ENCODE measurements at places on chromosomes 1 and 21.

- no peak for DNase-seq
These were observed 852 bp downstream of the TMEM50A start for GRCh38 chr1:25338986-25339385.

DNA sequence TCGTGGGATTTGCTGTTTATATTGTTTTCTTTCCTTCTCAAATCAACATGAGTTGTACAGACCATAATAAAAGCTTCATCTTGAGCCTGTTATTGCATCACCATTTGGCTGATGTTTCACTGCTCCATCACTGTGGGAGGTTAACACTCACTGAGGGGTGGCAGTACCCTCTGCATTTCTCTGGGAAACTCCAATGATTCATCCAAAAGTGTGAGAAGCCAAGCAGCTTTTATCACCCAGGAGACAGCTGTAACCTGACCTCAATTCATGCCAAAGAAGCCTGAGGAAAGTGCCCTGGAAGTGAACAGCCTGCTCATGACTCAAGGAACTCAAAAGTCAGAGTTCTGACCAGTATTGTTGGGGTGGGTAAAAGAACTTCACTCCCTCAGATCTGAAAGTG is 84.1 kb downstream of the GPR88 start:
- DNase-seq = peak; percentile 4

GRCh38 chr1:20083178-20083944 is 13.4 kb downstream of the PLA2G5 start:
- no peak for DNase-seq

DNA sequence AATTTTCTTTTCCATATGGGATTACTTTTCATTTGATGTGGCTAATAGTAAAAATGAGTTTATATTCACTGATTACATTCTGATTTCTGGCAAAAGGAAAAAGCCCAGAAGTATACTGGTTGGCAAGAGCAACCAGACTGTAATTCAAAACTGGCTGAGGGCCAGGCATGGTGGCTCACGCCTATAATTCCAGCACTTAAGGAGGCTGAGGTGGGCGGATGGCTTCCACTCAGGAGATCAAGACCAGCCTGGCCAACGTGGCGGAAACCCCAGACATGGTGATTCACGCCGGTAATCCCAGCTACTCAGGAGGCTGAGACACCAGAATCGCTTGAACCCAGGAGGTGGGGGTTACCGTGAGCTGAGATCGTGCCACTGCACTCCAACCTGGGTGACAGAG is 14.5 kb downstream of the SYT11 start:
- DNase-seq = no peak

- DNase-seq = peak; percentile 75
These were observed 29.0 kb downstream of the TRIM62 start for GRCh38 chr1:33152685-33153432.

- no peak for DNase-seq
These were observed 5.4 kb downstream of the BARHL2 start for GRCh38 chr1:90711696-90712095.

DNA sequence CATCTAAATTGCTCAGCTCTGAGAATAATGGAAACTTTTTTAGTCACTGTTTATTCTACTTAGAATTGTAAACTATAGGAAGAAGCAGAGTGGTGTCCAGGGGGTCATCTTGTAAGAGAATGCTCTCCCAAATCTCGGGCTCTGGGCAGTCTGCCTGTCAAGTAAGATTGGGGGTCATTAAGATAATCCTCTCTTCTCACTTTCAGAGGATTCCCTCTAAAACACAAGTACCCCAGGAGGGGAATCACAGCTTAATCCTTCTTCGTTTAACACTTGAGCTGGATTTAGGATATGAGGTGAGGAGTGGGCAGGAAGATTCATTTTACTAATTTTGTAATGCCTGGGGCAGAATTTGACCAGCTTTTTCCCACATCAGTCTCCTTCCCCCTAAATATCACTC is 81.2 kb downstream of the RPS6KA1 start:
- DNase-seq = no peak

DNA sequence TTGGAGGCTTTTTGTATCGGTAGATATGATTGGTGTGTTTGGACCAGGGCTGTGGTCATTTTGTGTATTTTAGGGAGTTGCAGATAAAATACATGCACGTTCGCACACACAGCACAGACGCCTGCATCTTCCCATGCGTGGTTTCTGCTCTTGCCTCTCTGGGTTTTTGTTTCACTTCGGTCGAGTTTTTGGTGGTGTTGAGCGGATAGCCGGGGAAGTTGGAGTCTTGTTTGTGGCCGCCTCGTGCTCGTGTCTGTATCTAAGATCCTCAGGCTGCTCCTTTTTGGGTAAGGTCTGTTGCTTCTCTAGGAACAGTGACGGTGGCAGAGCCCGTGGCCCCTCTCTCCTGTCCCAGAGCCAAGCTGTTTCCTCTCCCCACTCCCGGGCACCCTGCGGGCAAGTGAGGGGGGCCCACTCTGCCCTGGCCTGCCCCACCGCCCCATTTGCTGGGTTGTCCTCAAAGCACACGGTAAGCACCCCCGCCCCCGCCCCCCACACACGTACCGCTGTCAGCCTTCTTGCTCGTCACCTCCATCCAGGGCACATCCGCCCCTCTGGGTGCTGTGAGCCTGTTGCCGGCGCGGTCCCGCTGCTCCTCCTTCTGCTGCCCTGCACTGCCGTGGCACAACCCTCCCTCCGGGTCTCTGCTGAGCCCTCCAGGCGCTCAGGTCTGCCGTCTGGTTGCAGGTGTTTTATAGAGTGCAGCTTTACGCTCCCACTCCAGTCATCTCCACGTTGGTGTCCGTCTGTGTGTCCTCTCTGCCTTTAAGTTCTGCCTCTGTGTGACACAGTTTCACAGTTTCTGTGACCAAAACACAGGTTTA is 51.9 kb downstream of the AGPAT3 start:
- no peak for DNase-seq

DNA sequence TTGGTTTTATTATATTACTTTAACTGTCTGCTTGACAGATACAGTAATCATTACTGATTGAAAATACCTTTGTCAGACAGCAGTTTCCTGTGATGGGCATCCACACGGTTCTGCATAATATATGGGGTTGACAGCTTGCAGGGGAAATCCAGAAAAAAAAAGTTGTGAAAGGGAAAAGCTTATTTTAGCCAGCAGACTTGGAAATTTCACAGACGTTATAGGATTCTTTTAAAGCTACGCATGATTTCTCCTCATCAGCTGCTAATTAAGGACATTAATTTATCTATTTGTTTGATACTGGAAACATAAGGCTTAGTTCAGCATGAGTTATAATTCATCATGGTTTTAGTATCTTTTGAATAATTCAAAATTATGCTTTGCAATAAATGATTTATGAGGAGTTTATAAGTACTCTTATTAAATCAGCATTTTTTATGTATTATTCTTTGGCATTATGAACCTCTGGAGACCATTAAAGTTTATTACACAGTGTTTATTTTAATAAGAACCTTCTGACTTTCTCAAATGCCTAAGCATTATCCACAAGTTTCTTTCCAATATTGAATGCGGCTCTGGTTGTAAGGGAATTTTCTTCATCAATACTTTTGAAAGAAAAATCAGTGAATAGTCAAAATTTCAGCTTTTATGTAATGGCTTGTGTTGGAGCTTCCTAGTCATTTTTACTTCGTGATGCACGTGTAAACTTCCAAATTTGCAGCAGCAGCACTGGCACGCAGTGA is 235.3 kb upstream of the KCNK2 start:
- DNase-seq = no peak

- DNase-seq = no peak
These were observed 20.3 kb upstream of the CLSTN1 start for GRCh38 chr1:9844106-9844505.

- no peak for DNase-seq
These were observed 90.6 kb upstream of the KCTD3 start for GRCh38 chr1:215476541-215476940.

DNA sequence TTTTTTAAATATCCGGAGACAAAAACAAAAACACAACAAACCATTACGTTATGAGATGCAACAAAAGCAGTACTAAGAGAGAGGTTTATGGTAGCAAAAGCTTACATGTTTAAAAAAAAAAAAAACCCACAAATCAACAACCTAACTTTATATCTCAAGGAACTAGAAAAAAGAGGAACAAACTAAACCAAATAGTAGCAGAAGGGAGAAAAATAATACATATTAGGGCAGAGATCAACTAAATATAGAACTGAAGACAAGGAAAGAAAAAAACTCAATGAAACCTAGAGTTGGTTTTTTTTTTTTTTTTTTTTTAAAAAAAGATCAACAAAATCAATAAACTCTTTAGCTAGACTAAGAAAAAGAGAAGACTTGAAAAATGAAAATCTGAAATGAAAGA is 34.9 kb downstream of the ZNF644 start:
- no peak for DNase-seq

DNA sequence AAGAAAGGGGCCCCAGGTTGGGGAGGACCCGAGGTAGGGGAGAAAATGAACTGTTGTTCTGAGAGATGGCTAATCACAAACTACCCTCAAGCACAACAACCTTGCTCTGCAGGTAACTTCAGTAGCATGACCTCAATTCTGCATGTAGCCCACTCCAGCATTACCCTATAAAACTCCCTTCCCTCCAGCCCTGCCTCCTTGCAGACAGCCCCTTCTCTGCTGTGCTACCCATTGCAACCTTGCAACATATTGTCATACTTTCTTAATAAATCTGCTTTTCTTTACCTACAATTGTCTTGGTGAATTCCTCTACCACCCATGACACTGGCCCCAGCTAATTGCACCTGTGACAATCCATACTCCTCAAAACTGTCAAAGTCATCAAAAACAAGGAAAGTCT is 428.9 kb downstream of the MATN1 start:
- no peak for DNase-seq

DNA sequence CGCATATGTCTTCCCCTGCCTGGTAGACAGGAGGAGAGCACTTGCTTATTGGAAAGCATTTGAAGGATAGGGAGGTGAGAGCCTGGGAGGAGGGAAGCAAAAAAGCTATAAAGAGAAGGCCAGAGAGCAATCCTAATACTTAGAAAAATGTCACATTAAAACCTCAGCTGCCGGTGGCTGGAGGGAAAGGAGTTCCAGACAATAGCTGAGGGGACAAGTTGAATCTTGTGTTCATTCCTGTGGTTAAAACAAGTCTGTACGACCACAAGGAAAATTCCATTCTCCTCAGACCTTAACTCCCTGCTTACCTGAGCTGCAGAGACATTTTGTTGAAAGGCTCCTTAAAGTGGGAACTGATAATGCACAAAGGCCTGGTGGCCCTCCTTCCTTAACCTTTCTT is 218.8 kb upstream of the CAMK1G start:
- no peak for DNase-seq

GRCh38 chr1:198267056-198267455 is 110.3 kb downstream of the NEK7 start:
- DNase-seq = no peak

DNA sequence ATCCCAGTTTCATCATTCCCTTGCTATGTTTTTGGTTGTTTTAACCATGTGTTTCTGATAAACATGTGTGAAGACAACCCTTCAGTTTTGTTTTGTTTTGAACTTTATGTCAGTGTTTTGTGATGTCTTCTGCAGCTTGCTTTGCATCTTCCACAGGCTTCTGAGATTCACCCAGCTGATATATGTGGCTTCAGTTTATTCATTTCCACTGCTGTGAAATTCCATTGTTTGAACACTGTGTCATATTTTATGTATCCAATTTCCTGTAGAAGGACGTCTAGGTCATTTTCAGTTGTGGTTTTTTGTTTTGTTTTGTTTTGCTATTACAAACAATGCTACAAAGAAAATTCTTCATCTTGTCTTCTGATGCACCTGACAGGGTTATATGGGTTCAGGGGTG is 27.2 kb upstream of the SLC26A9 start:
- no peak for DNase-seq

DNA sequence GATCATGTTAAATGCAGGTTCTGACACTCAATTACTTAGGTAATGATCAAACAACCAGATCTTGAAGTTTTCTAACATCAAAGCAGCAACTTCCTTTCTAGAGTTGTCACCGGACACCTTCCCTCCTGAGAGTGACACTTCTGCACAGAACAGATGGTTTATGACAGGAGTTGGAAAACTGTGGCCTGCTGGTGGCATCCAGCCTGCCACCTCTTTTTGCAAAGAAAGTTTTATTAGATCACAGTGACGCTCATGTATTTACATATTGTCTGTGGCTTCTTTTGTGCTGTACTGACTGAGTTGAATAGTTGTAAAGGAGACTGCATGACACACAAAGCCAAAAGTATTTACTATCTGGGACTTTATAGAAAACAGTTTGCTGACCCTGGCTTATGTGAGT is 28.3 kb downstream of the DDR2 start:
- DNase-seq = no peak

- DNase-seq = no peak
These were observed 40.4 kb downstream of the PHC2 start for GRCh38 chr1:33390542-33390941.

- no peak for DNase-seq
These were observed at the start of gene SPRR1B for GRCh38 chr1:153030895-153031294. Gene SPRR1B (plus strand): TSS chr1:153031203. CDS start chr1:153032346, 1,143 bp downstream.

DNA sequence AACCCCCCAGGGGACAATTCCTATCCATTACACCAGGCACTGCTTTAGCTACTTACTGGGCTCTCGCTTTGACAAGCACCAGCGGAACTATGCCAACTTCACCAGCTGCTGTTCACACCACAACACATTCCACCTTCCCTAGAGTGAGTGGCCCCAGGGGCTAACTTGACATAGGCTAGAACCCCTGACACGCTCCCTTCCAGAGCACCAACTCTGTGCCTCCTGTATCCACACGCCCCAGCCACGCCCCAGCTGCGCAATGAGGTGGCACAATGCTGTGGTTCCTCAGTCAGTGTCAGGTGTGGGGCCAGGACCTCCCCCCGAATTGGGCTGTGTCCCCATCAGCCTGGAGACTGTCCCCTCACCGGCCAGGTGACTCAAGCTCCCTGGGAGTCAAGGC is 11.7 kb upstream of the FGR start:
- DNase-seq = no peak

DNA sequence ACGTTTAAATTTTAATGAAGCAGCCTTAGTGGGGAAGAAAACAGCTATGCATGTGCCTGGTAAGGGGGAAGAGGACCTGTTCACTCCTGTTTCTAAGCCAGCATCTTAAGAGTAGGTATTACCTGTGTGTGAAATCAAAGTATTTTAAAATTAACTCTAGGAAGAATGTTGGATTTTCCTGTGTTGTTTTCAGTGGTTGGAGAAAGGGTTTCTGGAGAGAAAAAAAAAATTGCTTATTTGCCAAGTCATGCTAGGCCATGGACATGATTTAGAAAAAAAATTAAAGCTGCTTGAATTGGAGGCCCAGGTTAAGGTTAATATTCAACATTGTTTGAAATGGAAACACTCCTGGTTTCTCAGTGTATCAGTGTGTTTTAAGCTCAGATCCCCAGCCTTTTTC is 42.9 kb upstream of the DNAJC6 start:
- DNase-seq = no peak
